ENCODE measurements at places on chromosomes 16 and 17.

- DNase-seq = no peak
Measured at GRCh38 chr17:71176928-71177443, 943.8 kb upstream of the SOX9 start.

- no peak for DNase-seq
Measured at GRCh38 chr16:30434852-30435251, 5.0 kb upstream of the DCTPP1 start.

DNA sequence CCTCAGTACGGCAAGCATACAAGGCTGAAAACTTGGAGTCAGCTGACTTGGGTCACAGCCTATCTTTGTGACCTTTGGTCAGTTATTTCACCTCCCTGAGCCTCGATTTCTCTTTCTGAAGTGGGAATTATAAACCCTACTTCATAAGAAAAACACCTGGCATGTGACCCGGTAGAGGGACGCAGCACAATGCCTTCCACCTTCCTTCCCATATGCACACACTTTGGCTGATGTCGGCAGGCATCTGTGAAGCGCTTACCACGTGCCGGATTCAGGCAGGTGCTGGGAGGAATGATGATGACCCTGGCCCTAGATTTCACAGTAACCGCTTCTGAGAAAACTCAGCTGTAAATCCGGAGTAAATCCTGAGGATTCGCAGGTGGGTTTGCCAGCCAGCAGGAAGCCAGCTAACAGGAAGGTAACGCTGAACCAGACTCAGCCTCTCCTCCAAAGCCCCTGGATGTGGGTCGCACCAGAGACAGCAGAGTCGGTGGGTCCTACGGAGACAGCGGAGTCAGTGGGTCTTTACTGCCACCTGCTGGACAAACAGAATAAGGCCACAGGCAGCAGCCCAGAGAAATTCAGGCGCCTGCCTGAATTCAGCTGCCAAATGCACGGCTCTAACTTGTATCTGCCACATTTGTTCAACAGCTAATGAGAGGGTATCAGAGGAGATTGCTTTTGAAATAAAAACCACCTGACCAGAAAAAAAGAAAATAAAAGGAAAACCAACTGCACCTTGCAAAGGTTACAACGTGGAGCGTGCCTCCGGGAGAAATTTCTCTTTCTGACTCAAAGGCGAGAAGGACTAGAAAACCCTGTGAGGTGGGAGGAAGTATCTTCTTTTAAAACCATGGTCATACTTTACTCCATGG, 16.6 kb downstream of the COPRS start:
- DNase-seq = peak; percentile 69

- no peak for DNase-seq
Measured at GRCh38 chr17:82384730-82385481, 13.3 kb downstream of the UTS2R start.

- DNase-seq = no peak
Measured at GRCh38 chr17:57869617-57870282, 19.9 kb upstream of the MRPS23 start.

- DNase-seq = no peak
Measured at GRCh38 chr16:13314633-13315032, 413.2 kb downstream of the SHISA9 start.

GRCh38 chr17:40433551-40434415, 9.5 kb upstream of the IGFBP4 start:
- DNase-seq = no peak

GRCh38 chr17:35666967-35667532, 64.4 kb upstream of the RASL10B start:
- DNase-seq = no peak

DNA sequence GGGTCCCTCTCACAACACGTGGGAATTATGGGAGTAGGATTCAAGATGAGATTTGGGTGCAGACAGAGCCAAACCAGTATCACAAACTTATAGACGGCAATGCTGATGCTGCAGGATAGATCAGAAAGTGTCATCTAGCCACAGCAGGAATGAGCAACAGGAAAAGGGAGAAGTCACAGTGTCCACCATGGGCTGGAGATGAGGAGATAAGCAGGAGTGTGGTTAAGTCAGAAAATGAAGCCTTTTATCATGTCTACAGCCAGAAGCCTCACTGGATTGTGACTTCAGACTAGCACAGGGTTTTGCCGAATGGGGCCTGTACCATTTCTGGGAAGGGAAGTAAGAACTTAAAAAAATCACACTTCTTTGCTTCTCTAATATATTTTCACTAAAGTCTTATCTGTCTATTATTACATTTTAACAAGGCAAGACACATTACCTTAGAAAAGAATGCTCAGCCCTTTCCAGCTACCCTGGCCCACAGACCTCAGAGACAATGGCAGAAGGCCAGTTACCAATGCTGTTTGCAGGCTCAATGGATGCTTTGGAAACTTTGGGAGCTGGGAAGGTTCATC, 490.2 kb upstream of the SALL1 start:
- no peak for DNase-seq

DNA sequence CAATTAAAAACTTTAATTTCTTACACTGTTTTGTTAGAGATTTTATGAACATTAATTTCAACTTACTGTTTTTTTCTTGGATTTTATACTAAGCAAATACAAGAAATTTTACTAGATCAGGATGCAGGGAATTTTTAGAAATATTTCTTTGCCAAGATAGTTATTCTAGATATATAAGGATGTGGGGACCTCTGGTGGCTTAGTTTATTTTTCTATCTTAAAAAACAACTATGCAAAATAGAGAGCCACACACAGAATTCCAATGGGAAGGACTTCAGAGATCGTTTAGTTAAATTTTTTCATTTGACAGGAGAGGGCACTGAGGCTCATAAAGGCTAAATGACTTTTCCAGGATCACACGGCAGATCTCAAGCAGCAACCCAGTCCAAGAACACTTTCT, 23.0 kb upstream of the CAPNS2 start:
- DNase-seq = no peak

GRCh38 chr16:4116325-4117249, at the start of gene ADCY9:
TSS of gene ADCY9 (minus strand) at chr16:4116442. CDS start at chr16:4115442, 1,000 bp downstream.
- DNase-seq = peak; percentile 90

GRCh38 chr16:83568345-83568744, 239.4 kb upstream of the HSBP1 start:
- no peak for DNase-seq

- DNase-seq = no peak
Measured at GRCh38 chr16:31206776-31207175, 4.2 kb upstream of the PYCARD start.
